ENCODE measurements at places on chromosomes 11 and 22.

DNA sequence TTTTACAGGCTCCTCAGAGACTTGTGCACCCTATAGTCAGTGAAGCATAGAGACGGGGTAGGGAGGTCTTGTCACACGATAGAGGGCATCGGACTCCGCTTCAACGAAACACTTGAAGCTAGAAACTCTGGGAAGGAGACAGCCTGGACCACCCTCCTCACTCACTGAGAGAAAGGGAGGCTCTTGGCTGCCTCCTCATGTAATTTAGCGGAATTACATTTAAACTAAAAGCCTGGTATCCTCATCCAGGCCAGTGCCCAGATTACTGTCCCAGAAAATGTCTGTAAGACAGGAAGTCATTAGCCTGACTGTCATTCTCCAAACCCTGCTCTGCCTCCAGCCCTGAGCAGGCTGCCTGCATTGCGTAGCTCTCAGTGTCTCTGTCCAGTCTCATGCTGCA lies 36.0 kb downstream of the TTLL1 start:
- no peak for DNase-seq

DNA sequence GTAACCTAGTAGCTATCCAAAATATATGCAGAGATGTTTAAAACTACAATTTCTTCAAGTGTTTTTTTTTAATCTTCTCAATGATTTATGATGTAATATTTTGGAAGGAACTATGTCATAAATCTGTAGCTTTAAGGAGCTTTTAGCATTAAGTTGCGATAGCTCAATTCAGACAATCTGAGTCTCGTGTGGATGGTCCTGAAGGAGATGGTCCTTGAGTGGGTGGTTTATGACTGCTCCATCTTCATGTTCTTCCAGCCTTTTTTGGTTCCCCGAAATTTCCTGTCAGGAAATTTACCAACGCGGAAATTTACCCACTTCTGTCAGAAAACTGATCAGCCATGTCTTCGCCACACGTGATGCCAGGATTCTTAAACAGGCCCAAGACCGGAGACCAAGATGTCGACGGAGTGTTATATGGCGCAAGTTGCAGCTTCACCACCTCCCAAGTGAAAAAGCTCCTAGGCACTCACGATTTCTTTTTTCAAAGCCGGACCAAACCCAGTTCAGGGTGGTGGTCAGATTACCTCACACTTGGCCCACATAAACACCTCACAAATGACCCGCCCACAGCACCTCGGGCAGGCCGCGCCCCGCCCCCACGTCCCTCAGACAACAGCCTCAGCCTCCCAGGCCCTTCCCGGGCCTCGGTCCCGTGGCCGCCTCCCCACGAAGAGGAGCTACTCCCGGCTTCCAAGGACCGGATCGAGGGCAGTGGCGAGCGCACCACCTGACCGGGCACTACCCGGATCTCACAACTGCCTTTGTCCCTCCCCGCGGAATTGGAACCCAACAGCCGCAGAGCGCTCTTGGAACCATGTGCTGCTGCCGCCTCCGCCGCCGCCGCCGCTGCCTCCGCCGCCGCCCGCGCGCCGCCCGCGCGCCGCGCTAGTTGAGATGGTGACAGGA lies at the start of gene MORC2:
Gene MORC2 (minus strand): TSS at position 760 of the 909 bp plus-strand sequence. CDS start 885 bp downstream, outside the sequence.
- DNase-seq: no peak

DNA sequence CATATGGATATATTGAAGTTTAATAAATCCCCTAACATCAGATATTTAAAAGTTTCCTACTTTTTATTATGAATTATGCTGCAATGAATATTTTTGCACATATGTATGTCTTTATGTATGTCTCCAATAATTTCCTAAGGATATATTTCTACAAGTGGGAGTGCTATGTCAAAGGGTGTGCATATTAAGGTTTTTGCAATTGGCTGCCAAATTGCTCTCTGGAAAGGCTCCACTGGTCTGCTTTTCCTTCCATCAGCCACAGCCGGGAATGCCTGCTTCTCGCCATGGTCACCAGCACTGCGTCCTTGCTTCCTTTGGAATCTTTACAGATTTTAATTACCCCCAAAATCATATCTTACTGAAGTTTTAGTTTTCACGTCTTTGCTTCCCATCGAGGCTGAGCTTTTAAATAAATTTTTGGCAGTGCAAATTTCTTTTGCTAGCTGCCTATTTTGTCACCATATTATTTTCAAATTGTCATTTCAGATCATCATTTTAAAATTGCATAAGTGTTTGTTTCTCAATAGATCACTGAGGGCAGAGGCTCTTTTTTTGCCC lies 221.7 kb downstream of the SNX19 start:
- DNase-seq: no peak

- DNase-seq: no peak
Measured at GRCh38 chr11:46984987-46985386, 48.4 kb downstream of the CSTPP1 start.

DNA sequence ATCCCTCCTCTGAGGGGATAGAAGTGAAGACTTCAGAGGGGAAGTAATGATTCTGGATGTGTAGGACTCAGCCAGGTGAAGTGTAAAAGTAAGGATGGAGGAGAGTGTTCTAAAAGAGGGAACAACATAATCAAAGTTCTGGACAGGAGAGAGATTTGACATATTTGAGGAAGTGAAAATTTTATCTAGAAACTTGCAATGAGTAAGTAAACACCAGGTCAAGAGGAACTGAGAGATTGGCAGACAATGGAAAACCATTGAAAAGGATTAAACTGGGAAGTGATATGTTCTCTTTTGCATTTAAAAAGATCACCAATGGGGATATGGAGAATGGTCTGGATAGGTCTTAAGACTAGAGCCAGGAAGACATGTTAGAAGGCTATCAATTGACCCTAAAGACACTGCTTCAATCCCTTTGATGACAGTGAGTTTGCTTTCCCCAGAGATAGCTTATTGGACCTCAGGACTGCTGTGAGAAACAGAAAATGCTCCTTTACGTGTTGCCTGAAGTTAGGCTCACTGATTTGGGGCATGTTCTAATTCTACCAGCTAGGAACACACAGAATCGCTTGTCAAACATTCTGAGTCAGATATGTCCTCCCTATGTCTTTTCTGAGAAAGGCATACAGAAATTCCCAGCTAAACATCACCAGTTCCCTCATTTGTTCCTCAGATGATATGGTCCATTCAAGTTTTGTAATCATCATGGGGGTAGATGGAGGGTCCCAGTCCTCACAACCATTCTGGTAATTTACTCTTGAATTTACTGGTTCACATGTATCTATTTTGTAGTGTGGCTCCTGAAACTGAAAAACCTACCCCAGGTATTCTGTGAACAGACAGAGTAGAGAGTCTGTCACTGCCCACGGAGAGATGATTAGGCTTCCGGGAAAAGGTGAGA lies 144.9 kb downstream of the MAML2 start:
- DNase-seq: no peak

DNA sequence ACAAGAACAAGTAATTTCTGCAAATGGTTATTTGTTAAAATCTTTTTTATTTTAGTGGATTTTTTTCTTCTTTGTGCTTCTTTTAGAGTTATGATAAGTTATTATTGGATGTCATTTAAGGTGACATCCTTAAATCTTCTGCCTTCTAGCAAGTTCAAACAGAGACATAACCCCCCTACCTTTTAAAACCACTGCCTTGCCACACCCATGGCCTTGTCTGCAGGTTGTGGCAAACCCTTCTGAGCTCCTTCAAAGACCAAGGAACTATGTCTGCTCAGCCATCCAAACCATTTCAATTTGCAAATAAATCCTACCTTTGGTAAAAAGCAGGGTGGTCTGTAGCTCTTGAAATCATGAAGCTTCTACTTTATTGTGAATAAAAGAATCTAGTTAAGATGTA lies 241.6 kb downstream of the FAM76B start:
- DNase-seq: no peak

DNA sequence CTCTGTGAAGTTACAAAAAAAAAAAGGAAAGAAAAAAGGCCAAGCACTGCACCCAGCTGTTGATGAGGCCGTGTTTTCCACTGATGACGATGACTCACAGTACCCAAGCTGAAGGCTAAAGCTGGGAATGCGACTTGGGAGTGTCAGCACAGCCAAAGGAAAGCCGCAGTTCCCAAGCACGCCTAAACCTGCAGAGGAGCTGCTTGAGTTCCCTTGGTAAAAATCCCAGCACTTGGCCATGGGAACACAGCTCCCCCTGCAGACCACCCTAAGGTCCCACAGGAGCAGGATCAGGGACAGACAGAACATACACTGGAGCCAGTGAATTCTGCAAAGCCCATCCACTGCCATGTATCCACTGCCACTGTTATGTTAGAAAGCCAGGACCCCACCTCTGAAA lies 39.9 kb downstream of the SERGEF start:
- DNase-seq: no peak

GRCh38 chr22:44621401-44622146 lies 80.4 kb upstream of the PRR5 start:
- DNase-seq: no peak

DNA sequence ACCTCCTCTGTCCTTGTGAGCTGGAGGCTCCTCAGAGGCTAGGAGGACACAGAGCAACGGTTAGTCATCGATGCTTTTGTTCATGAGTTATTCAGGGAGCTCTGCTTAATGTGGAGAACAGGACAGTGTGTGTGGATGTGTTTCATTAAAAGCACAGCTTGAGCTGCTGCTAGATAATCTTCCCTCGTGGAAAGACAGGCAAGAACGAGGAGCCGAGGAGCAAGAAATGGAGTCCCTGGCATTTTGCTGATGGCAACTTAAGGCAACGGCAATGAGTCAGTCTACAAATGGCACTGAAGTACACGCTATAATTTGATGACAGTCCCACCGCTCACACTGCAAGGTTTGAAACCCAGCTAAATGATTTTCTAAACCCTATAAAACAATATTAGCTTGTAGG lies 106.2 kb downstream of the IGLL1 start:
- no peak for DNase-seq

DNA sequence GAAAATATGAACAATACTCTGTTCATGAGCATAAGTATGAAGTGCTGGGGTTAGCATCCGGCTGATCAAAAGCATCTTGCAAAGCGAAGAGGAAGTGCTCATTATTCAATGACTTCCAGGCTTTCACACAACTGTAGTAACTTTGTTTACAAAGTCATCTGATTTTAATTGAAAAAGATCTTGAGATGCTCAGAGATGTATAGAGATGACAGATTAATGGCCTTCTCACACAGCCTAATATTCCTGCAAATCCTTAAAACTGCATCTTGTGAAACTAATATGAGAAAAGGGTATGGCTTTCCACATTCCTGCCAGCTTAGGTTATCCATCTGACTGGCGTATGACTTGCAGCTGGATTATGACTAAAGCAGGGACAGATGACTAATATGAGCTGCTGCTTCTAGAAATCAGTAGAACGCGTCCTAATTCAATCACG lies 125.4 kb downstream of the CASP12 start:
- no peak for DNase-seq

GRCh38 chr11:79428406-79428805 lies 12.4 kb downstream of the TENM4 start:
- DNase-seq: no peak

GRCh38 chr22:29485448-29485847 lies 5.4 kb downstream of the NEFH start:
- DNase-seq: no peak

GRCh38 chr11:75513250-75513649 lies 12.5 kb downstream of the GDPD5 start:
- no peak for DNase-seq

DNA sequence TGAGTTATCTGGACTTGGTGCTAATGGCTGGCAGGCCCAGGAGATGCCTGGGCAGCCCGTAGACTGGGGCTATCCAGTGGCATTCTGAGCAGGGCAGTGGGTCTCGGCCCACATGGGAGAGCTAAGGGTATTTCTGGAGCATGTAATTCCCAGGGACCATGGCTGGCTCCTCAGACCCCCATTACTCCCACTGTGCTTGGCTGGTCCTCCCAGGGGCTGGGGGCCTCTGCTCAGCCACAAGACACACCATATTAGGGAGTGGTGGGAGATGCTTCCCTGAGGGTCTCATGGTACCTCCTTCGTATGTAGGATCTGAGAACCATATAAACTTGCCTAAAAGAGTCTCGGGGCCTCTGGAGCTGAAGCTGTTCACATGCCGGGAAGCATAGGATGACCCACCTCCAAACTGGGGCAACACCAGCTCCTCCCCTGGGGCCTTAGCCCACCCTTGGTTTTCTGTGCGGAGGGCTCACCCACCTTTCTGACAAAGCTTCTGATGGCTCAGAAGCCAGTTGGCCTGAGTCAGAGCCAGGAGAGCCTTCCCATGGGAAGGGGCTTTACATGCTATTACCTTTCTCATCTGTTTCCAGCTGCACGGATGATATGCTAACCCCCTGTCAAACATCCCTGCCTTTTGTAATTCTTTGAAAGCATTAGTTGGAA lies 9.5 kb upstream of the FTH1 start:
- no peak for DNase-seq

GRCh38 chr22:33036881-33037280 lies 21.3 kb downstream of the SYN3 start:
- DNase-seq: no peak

DNA sequence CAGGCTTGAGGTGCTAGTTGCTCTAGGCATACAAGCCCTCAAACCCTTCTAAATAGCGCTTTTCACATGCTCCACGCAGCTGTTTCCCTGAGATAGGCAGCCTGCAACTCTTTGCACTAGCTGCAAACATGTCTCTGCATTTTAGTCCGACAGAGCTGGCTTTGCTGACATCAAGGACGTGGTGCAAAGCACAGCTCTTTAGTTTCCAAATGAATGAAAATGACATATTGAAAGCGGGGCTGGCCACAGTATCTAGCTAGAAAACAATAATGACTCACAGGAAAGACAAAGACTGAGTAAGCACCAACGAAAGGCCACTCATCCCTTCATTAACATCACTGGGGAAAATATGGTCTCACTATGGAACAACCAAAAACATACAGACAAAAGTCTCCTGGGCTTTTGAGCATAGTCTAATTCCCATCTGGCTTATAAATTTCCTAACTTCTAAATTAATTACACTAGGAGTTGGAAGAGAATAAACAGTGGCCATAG lies 15.3 kb upstream of the ZC3H12C start:
- peak; percentile 25 for DNase-seq

DNA sequence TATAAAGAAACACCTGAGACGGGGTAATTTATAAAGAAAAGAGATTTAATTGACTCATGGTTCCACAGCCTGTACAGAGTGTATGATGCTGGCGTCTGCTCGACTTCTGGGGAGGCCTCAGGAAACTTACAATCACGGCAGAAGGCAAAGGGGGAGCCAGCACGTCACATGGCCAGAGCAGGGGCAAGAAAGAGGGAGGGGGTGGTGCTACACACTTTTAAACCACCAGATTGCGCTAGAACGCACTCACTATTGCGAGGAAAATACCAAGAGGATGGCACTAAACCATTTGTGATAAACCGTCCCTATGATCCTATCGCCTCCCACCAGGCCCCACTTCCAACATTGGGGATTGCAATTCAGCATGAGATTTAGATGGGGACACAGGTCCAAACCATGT lies 79.7 kb upstream of the CARD18 start:
- no peak for DNase-seq

- no peak for DNase-seq
Measured at GRCh38 chr11:126375726-126376125, 20.2 kb downstream of the ST3GAL4 start.

GRCh38 chr11:11359611-11360010 lies 6.6 kb upstream of the CSNK2A3 start:
- no peak for DNase-seq

Measured in stimulated activated CD4-positive, alpha-beta T cell treated with anti-CD3 and anti-CD28 coated beads, Interleukin-2, amount 100 ng/mL, for 48 hours (primary cell).